Stomach (tissue), 19 donors: ENCODE measurements at places on chromosomes 16 and 17. TPM values are rescaled to one million over a fixed set of nuclear protein-coding genes. Genes with fewer than 3 reads are reported as not detected.

- DNase-seq, result no peak
These were observed 21.8 kb upstream of the GNG13 start for GRCh38 chr16:822174-822908.

Gene TEKT5
- 0.28 TPM for polyA plus RNA-seq

GRCh38 chr16:67287960-67288359 is 8.6 kb downstream of the PLEKHG4 start:
- DNase-seq, result no peak

Gene ORC6
- 4.4 TPM for polyA plus RNA-seq

DNA sequence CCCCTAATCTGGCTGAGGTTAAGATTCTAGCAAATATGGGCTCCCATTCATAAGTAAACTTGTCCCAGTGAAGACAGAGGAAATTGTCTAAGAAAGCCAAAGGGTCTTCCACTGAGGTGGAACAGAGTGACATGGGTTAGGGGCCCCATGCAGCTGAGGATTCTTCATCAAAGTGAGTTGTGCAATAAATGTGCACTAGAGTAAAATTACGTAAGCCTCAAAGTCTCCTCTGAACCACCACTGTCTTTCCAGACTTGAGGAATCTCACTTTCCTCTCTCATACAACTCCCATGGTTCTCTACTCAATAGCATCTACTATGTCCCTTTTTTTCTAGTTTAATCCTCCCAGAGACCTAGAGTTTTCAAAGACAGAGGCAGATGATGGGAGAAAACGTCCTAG is 132.4 kb downstream of the CA10 start:
- no peak for DNase-seq

DNA sequence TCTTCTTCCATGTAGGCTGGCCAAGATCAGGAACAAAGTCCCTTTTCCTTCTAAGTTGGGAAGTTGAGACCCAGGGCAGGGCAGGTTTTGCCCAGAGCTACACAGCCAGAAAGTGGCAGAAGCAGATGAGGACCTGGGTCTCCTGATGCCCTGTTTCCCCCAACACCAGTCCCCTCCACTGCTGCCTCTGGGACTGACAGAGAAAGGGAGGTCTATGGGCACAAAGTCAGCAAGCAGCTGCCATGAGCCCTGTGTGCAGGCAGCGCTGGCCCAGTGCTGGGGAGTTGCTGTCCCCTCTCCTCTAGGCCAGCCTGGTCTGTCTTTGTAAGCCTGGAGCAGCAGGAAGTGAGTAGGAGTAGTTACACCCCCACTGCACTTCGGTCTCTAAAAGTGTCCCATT is 46.9 kb upstream of the NKD1 start:
- DNase-seq, result no peak

DNA sequence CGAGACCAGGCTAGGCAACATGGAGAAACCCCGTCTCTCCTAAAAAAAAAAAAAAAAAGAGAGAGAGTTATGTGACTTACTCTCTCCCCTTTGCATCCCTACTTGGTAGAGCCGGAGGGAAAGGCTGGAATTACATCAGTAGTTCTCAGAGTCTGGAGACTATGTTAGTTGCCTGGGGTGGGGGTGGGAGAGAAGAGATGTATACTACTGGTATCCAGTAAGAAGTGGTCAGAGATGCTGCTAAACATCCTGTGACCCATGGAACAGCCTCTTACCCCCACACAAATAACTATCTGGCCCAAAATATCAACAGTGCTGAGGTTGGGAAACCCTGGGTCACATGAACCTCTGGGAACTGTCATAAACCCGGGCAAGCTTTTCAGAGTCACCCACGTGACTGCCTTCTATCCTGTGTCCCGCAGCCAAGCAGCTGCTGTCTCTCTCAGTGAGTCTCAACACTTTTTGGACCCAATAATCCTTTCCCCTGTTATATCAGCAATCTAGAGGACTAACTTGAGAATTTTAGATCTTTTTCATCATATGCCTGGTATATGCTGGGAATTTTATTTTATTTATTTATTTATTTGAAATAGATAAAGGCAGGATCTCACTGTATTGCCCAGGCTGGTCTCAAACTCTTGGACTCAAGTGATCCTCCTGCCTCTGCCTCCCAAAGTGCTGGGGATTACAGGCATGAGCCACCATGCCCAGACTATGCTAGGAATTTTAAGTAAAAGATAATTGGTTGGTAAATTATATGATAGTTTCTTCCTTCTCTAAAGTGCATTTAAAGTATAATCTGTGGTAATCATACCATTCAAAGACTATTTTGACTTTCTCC is 8.7 kb downstream of the EIF1 start:
- peak; percentile 39 for DNase-seq
